ENCODE measurements at places on chromosomes 3 and 15. TPM values are rescaled to one million over a fixed set of nuclear protein-coding genes. Genes with fewer than 3 reads are reported as not detected.

The GRIP2 gene
- not detected for total RNA-seq

The PPM1L gene
- total RNA-seq, result 0.45 TPM

The DBR1 gene
- 16.0 TPM for total RNA-seq

The FEZF2 gene
- total RNA-seq, result not detected

The PLSCR2 gene
- not detected for total RNA-seq

The SAXO2 gene
- total RNA-seq, result 0.50 TPM

The CLRN1 gene
- not detected for total RNA-seq

The CA12 gene
- total RNA-seq, result 18.7 TPM

The GOLGA8T gene
- not detected for total RNA-seq

All from bronchus fibroblast of lung (primary cell).